GM04504 (cell line): ENCODE measurements at places on chromosomes 1 and 21.

GRCh38 chr1:228691926-228692325 lies 43.4 kb upstream of the RHOU start:
- DNase-seq, result peak; percentile 8

- DNase-seq, result no peak
These were observed 271.3 kb upstream of the RGS18 start for GRCh38 chr1:191886977-191887376.

DNA sequence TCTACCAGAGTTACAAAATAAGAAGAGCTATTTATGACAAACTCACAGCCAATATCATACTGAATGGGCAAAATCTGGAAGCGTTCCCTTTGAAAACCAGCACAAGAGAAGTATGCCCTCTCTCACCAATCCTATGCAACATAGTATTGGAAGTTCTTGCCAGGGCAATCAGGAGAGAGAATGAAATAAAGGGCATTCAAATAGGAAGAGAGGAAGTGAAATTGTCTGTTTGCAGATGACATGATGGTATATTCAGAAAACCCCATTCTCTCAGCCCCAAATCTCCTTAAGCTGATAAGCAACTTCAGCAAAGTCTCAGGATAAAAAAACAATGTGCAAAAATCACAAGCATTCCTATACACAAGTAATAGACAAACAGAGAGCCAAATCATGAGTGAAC lies 1169.5 kb downstream of the AMY1C start:
- DNase-seq, result no peak

- no peak for DNase-seq
These were observed 32.8 kb downstream of the ELK4 start for GRCh38 chr1:205598841-205599668.

- no peak for DNase-seq
These were observed 8.5 kb upstream of the DMBX1 start for GRCh38 chr1:46480959-46481646.

GRCh38 chr21:14308234-14308633 lies 74.7 kb downstream of the HSPA13 start:
- no peak for DNase-seq

- peak; percentile 17 for DNase-seq
These were observed 144.9 kb downstream of the CD247 start for GRCh38 chr1:167373398-167373797.
